ENCODE measurements at places on chromosomes 4 and X.

GRCh38 chr4:71614621-71615020 lies 169.3 kb downstream of the GC start:
- DNase-seq: no peak

GRCh38 chr4:118939169-118939783 lies 50.6 kb downstream of the SYNPO2 start:
- no peak for DNase-seq

DNA sequence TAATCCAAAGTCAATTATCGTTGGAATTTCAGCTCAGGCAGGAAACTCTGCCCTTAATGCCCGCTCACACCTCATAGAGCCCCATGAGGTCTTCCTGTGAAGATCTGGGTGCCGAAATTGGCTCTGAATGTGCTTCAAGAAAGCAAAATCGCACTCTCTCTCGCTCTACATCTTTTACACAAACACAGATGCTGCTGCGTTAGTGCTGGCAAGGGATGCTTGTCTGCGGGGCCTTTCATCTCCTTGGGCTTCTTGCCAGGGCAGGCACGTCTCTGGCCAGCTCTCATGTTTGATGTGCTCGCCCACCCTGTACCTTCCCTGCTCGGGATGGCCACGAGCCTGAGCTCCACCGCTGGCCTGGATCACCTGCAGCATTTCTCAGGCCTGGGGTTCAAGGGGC lies 66.5 kb downstream of the CLCN4 start:
- DNase-seq: no peak

GRCh38 chr4:31086756-31087330 lies 366.7 kb downstream of the PCDH7 start:
- no peak for DNase-seq

DNA sequence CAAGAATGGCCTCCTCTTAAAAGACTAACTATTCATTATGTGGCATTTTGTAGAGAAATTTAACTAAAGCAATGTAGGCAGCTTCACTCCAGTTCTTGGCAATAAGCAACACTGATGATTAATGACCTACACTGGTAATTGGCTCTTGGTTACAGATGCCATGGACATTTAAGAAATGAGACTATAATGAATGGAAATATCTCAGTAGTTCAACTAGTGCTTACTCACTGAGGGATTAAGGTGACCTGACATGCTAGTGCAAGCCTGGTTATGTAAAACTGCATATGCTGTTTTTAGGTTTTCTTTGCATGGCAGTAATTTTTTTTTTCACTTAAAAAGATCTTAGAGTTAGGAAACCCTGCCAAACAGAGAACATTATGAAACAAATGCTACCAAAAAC lies 152.7 kb upstream of the AADAT start:
- DNase-seq: no peak

GRCh38 chrX:347351-348117 lies 28.9 kb upstream of the GTPBP6 start:
- no peak for DNase-seq

- DNase-seq: no peak
These were observed 171.4 kb downstream of the PPARGC1A start for GRCh38 chr4:23718435-23718834.

DNA sequence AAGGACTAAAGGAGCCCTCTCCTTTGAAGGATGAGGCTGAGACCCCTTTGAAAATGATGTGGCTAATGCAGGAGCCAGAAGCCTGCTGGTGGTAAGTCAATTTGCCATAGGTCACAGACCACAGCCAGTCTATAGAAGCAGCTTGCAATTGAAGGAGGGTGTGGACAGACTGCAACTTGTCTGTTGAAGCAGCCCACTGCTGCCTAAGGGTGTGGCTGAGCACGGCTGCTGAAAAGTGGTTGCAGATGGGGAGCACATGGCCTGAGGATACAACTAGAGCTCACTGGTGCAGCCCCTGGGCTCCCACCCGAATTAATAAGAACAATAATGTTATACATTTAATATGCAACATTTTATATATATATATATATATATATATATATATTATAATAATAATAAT lies 11.4 kb upstream of the EXOC1L start:
- no peak for DNase-seq

DNA sequence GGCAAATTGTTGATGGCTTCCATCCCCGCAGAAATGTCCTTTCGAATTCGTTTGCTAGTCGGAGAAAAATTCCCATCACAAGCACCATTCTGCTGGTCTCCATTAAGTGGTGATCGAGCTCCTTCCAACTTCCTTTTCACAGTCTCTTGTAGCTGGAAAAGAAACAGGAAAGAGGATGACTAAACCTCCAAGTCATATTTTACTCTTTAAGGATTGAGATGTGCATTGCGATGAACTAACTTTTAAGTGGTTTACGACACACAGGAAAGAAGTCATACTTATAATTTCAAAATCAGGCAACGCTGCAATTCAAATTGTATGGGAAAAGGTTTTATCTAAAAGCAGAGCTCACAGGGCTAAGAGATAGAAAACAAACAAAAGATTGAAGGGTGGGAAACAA lies 225.2 kb downstream of the MGST2 start:
- no peak for DNase-seq

GRCh38 chr4:27789773-27790172 lies 929.1 kb downstream of the STIM2 start:
- no peak for DNase-seq

DNA sequence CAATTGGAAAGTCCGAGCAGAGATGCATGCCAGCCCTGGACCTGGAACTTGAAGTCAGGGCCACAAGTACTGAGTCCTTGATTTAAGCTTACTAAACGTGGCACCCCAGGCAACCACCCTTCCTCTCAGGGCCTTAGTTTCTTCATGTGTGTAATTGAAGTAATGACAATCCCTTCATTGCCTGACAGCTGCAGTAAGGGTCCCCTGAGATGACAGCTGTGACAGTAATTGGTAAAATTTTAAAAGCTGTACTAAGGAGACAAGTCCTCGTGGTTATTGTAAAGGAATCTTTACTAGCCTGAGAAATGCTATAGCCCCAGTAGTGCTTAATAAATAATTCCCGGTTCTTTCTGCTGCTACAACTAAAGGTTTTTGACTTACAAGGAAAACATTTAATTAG lies 175.1 kb upstream of the RADX start:
- no peak for DNase-seq

GRCh38 chr4:29081234-29081955 lies 1638.8 kb upstream of the PCDH7 start:
- no peak for DNase-seq

DNA sequence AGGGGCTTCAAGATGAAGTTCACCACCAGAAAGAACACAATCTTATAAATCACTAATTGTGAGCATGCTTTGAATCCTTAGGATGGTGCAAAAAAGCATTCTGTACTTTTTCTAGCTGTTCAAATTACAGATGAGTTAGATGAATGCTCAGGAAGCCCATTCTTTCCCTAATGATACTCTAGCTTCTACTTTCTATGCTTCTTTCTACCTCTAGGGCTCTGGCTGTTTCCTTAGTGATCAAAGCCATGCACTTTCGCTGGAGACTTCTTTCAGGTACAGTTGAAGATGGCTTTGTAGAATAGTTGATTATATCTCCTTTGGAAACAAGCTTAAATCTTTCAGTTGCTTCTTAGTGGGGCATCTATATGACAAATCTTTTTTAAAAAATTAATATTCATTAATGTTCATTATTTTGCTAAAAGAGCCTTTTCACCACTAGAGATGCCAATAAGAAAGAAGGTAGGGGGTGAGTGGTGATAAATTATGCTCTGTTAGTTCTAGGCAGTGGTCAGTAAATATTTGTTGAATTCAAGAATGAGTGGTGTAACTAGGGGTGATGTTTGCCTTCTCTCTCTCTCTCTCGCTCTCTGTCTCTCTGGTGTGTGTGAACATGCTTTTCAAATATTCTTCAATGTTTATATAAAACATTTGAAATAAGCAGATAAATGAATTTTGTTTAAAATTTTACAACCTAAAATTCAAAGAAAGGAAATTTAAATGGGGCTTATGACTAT lies 169.4 kb downstream of the GLUD2 start:
- DNase-seq: no peak

- DNase-seq: no peak
These were observed 74.2 kb downstream of the LIMCH1 start for GRCh38 chr4:41611881-41612871.

DNA sequence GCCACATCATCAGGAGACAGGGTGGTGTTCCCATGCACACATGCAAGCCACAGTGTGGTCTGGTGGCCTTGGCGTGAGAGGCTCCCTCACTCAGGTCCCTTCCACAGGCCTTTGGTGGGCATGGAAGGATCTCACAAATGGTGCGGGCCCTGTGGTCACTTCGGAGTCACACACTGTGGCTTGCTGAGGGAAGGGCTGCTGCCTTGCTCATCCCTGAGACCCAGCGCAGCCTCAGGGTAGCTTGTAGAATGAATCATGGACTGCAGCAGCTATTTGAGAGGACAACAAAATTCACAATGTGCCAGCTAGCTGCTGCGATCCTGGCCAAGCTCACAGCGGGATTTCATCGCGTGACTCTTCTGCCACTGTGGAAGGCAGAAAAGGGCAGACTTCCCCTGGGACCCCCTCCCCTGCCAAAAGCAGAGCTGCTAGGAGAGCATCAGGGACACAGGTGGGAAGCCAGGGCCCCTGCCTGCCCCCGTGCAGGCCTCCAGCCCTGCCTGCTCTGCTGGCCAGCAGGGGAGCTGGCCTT lies 106.4 kb downstream of the ABLIM2 start:
- DNase-seq: no peak

GRCh38 chr4:38989487-38989886 lies 42.7 kb downstream of the TMEM156 start:
- DNase-seq: no peak

- DNase-seq: no peak
These were observed 42.7 kb downstream of the ABLIM2 start for GRCh38 chr4:8115916-8116315.

DNA sequence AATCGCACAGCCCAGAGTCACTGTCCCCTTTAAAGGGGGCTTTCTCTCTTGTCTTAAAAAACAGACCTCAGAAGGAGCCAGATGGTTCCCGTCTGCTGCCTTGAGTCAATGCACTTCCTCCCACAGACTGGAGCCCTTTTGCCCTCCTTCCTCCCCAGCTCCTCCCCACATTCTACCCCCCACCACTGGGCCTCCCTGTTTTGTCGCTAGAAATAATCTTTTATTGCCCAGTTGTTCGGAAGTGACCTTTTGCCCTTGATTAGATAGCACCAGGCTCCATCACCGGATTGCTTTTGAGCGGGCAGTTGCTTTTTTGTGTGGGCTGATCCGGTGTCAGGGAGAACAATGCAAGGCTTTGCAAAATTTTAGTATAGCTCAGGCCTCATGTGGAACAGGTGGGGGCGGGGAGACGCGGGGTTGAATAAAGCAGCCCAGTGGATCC lies 47.7 kb downstream of the SPRY1 start:
- no peak for DNase-seq

DNA sequence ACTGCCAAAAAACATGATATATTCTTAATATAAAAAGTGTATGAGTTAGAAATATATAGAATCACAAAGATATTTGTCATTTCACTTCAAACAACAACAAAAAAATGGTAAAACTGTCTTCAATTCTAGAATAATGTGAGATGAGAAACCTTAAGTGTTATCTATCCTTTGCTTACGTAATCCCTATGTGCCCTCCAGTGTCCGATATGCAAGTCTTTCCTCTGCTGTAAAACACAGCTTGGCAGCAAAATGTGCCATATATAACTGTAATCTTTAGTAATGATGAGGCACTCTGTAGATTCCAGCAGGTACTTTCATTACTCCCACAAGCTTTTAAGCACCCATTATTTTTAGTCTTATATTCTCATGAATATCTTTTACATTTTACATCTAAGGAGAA lies 555.1 kb upstream of the FRG1 start:
- no peak for DNase-seq

DNA sequence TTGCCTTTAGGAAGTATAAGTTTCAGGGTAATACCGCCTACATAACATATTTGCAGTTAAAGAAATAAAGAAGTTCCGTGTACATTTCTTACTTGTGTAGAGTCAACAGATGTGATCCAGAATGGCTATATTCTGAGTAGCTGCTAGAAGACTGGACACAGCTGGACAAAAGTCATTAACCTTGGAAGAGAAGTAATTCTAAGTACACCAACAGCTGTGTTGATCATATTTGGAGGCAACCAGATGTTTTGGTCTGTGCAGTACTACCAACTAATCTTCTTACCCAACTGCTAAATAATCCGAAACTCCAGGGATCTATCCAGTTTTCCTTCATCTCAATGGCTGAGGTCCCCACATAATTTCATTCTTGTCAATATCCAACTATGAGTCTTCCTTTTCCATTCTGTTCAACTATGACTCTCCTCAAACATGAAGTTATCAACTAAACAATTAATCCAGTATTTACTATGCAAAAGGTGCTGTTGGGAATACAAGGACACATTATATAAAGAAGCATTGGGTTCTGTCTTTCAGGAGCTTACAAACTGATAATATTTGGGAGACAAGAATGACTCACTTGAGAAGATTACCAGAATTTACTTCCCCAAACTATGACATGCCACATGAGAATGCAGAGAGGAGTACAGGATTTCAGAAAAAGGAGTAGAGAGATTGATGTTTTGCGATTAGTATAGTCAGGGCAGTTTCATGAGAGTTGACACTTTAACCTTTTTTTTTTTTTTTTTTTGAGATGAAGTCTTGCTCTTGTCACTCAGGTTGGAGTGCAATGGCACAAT lies 78.2 kb downstream of the COL4A6 start:
- DNase-seq: no peak

DNA sequence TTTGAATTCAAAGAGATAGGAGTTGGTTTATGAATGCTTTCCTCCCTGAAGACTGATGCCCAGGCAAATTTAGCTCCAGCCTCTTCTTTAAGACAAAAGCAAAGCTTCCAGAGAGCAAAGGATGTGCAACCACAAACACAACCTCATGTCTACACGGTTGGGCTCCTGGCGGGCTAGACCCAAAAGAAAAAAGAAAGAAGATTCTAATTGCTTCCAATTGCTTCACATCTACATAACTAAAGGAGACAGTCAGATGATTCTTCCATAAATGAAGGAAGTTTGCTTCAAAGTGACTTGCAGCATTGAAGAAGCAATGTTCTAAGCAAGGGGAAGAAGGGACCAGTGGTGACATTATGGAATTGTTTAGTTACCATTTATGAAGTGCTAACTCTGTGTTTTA lies 1603.0 kb upstream of the TENM3 start:
- DNase-seq: no peak

Data from NCI-H1105 (cell line).